A673 (cell line): ENCODE measurements at places on chromosomes 13 and 19. TPM values are rescaled to one million over a fixed set of nuclear protein-coding genes. Genes with fewer than 3 reads are reported as not detected.

GRCh38 chr19:47104680-47105079 is 8.9 kb downstream of the ZC3H4 start:
- peaks cover 14% of the 10 kb centered on the region for H3K36me3 ChIP-seq
- no peak overlapping the region for H3K4me3 ChIP-seq
- H3K27me3 ChIP-seq: no peaks in the 10 kb centered on the region
- H3K4me1 ChIP-seq: peaks cover 23% of the 10 kb centered on the region

DNA sequence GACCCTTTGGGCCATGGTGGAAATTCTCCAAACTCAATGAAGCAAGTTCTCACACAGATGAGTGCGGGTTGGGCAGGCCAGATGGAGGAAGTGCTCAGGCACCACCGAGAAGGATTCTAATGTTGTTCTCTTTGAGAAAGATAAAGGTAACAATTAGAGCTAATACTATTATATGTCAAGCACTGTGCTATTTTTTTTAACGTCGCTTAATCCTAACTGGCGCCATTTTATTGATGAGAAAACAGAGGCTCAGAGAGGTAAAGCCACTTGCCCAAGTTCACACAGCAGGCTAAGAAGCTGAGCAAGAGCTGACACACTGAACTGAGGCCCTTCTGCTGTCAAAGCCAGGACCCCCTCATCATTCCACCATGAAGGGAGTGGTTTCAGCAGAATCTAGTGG is 1.0 kb downstream of the FBL start:
- no peak for DNase-seq
- H3K4me1 ChIP-seq: peaks cover 34% of the 10 kb centered on the region
- peak overlapping the region; percentile 93 for H3K4me3 ChIP-seq
- peak overlapping the region; percentile 95 for H3K27ac ChIP-seq

DNA sequence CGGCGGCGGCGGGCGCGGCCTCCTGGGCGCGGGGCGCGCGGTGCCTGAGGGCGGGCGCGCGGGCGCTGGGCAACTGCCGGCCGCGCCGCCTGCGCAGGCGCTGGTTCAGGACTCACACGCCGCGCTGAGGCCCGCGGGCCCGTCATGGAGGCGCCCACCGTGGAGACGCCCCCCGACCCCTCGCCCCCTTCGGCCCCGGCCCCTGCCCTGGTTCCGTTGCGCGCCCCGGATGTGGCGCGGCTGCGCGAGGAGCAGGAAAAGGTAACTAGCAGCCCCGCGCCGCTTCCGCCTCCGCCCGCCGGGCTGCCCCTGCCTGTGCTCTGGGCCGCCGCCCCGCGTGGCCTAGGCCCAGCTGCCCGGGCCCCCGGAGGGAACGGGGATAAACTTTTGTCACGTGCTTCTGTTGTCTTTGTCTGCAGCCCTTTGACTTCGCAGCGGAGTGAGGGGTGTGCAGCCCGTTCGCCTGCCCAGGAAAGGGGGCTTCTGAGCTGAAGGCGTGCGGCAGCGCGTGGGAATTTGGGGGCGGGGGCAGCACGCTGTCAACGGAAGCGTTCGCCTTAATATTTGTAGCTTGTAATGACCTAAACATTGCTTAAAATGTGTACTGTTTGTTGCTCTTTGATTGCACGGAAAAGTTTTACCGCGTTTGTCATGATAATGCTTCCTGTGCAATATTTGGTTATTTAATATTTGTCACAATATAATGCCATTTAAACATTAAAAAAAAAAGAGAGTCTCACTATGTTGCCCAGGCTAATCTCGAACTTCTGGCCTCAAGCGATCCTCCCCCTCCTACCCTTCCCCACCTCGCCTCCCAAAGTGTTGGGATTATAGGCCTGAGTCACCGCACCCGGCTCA is 594 bp downstream of the URI1 start:
- H3K27me3 ChIP-seq: no peaks in the 10 kb centered on the region
- peak; percentile 70 for DNase-seq
- peaks cover 28% of the 10 kb centered on the region for H3K4me1 ChIP-seq
- no peaks in the 10 kb centered on the region for H3K36me3 ChIP-seq
- H3K4me3 ChIP-seq: peak overlapping the region; percentile 81

GRCh38 chr19:45464852-45465441 is 2.8 kb upstream of the FOSB start:
- H3K4me3 ChIP-seq: no peak overlapping the region
- no peak for DNase-seq
- no peaks in the 10 kb centered on the region for H3K27me3 ChIP-seq
- no peaks in the 10 kb centered on the region for H3K36me3 ChIP-seq
- H3K4me1 ChIP-seq: no peaks in the 10 kb centered on the region

- H3K27ac ChIP-seq: no peak overlapping the region
- no peaks in the 10 kb centered on the region for H3K27me3 ChIP-seq
- H3K4me1 ChIP-seq: no peaks in the 10 kb centered on the region
- H3K36me3 ChIP-seq: no peaks in the 10 kb centered on the region
- no peak for DNase-seq
- H3K4me3 ChIP-seq: no peak overlapping the region
Observed at GRCh38 chr13:101473458-101473857, 21.0 kb downstream of the ITGBL1 start.

Gene SYT3
- total RNA-seq: 1.8 and 2.0 TPM in 2 replicates

Gene ELF1
- 29.1 and 31.5 TPM in 2 replicates for total RNA-seq

Gene ESD
- 165 and 167 TPM in 2 replicates for total RNA-seq

Gene STX10
- total RNA-seq: 63.3 and 69.5 TPM in 2 replicates
